T-helper 2 cell (primary cell): ENCODE measurements at places on chromosomes 11 and 22.
A peak's percentile ranks its signal among the peaks of the same experiment; 100 is the strongest.

DNA sequence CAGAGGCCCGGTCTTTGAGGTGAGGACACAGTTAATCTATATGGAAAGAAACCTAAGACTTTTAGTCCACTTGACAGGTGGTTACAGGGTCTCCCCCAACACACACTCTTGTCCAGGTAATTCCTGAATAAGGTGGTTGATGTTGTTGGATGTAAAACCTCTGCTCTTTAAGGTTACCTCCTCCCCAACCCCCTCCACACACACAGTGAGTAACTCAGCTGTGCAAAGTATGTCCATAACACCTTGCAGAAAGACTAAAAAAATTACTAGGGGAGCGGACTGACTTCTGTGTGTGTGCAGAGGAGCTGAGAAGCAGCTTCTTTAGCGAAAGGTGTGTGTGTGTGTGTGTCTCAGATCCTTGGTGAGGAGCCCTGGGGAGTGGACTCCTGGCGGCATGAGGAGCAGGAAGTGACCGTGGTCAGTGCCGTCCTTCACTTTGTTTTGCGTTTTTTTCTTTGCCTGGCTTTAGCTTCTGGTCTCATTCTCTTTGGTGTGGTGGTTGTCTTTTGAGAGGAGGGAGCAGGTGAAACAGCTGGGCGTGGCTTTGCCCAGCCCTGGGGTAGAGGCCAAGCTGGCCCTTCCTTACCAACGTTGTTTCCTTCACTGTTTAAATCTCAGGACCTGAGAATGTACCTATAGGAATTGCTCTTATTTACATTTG is 1.7 kb downstream of the ZBED4 start:
- no peak for DNase-seq

DNA sequence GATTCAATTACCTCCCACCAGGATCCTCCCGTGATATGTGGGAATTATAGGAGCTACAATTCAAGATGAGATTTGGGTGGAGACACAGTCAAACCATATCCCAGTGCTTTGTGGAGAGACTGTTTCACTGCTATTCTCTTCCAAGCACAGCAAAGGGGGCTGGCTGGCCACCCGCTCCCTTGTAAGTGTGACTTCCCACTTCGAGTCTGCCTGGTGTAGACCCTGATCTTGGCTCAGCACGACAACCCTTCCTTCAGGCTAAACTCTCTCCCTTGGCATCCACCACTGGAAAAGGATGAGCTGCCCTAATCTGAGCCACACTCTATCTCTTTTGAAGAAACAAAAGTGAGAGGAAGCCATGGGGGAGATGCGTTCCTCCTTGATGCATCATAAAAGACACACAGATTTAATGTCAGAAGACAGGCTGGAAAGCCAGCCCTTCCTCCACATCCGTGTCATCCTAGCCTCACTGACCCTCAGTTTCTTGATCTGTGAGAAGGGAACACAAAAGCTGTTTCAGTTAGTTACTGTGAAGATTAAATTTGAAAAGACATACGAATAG is 64.7 kb upstream of the CDON start:
- DNase-seq: no peak

- DNase-seq: no peak
Measured at GRCh38 chr11:44713022-44713421, 13.7 kb upstream of the TSPAN18 start.

- no peak for DNase-seq
Measured at GRCh38 chr22:20147237-20147988, 3.4 kb downstream of the CCDC188 start.

DNA sequence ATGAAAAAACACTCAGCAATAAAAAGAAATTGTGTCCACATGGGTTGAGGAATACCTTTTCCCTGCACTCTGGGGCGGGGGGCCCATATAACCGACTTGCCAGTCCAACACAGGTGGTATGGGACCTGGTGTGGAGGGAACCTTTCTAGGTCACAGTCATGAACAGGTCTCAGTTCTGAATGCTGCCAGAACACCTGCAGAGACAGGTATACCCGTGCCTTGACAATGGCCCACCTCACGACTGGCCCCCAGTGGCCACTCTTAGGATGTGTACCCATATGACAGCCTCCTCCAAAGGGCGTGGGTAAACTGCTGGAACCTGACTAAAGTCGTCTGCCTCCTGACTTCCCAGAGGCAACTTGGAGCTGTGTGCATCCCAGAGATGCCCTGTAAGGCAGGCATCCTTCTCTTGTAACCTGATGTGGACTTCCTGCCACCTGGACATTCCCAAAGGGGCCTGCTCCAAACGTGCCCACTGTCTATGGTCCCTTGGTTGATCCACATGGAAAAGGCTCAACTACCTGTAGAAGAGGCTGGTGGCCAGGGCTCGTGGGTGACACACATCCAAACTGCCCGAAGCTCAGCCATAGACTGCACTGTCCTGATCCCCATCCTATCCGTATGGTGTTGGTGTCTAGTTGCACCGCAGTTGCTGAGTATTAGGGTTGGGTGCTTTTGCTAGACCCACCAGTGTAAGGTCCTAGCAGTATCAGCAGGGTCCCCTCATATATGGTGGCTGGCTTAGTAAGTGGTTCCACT is 859.3 kb downstream of the BRD1 start:
- DNase-seq: no peak

- peak; percentile 16 for DNase-seq
Measured at GRCh38 chr22:44729391-44730021, 22.9 kb upstream of the ARHGAP8 start.

- DNase-seq: no peak
Measured at GRCh38 chr11:19435306-19435989, 194.7 kb upstream of the E2F8 start.

- no peak for DNase-seq
Measured at GRCh38 chr11:19701421-19701820, 11.2 kb upstream of the NAV2 start.

DNA sequence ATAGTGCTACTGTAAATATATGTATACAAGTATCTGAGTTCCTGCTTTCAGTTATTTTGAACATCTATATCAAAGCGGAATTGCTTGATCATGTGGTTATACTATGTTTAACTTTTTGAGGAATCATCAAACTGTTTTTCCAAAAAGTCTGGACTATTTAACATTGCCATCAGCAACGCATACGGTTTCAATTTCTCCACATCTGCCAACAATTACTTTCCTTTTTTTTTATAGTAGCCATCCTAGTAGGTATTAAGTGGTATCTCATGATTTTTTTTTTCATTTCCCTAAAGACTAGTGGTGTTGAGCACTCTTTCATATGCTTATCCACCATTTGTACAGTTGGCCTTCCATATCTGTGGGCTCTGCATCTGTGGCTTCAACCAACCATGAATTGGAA is 1.3 kb upstream of the UBE4A start:
- no peak for DNase-seq

- no peak for DNase-seq
Measured at GRCh38 chr11:133840479-133840941, 4.8 kb downstream of the SPATA19 start.

DNA sequence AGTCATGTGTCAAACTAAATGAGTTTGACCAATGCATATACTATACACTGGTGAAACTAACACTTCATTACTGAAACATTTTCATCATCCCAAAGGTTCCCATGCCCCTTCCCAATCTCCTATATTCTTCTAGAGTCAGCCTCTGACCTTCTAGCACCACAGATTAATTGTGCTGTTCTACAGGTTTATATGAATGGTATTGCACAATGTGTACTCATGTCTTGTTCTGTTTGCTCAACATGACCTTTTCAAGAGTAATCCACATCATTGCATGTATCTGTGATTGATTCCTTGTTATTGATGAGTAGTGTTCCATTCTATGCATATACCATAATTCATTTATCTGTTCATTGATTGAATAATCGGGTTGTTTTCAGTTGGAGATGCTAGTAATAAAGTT is 7.5 kb upstream of the OR8G1 start:
- DNase-seq: no peak

DNA sequence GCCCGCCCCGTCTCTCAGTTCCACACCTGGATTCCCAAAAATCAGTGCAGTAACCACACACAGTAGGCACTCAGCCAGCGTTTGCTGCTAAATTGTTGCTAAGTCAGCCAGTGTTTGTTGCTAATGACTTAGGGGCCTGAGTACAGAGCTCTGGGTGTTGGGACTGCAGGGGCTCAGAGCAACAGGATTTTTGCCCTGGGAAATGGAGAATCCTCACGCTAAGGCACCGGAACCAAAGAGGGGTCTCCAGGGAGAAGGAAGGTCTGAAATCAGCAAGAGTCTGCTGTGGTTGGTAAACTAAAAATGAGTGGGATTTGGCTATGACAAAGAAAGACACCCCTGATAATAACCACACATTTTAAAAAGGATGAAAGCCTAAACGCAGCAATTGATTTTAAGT is 22.7 kb upstream of the ALX4 start:
- DNase-seq: no peak

DNA sequence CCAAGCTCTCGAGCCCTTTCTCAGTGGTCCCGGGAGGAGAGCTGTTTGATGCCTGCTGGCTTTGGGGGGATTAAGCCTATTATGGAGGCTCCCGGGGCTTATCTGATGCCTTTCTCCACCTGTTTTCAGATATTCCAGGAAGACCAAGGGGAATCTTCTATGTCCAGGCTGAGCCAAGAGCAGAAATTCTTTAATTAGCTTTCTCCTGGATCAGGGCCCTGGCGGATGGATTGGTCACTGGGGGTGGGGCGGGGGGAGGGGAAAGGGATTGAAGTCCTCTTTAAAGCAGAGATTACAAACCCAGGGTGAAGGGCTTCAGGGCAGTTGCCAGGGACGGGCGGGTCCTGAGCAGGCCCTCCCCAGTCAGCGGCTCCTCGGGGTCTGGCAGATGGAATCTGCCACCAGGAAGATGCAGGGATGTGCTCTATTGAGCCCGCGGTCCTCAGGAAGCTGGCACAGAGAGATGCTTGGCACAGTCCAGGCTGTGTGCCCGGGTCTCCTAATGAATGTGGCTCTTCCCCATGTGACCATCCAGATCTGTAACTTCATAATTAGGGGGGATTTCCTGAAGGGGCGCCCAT is 33.6 kb downstream of the MACROD1 start:
- no peak for DNase-seq

DNA sequence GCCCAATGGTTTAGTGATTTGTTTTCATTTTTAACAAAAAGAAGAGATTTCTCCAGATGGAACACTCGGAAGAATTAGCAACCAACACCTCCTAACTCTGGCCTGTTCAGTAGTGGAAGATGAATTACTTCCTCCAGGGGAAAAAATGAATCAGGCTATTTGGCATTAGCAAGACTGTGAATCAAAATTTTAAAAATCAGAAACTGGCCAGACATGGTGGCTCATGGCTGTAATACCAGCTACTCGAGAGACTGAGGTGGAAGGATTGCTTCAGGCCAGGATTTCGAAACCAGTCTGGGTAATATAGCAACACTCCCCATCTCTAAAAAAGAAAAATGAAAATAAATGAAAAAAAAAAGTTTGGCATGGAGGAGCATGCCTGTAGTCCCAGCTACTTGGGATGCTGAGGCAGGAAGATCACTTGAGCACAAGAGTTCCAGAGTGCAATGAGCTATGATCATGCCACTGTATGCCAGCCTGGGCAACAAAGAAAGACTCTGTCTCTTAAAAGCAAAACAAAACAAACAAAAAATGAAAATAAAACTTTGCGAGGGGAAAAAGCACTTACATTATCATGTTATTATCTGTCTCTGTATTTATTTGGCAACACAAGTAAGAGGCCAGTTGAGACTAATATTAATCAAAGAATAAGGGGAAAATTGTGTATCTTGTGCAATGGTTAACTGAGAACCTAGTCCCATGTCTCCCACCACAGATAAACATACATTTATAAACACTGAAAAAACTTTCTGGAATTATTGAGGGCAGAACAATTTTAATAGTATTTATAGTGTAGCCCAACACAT is 796.3 kb upstream of the ANO3 start:
- no peak for DNase-seq

DNA sequence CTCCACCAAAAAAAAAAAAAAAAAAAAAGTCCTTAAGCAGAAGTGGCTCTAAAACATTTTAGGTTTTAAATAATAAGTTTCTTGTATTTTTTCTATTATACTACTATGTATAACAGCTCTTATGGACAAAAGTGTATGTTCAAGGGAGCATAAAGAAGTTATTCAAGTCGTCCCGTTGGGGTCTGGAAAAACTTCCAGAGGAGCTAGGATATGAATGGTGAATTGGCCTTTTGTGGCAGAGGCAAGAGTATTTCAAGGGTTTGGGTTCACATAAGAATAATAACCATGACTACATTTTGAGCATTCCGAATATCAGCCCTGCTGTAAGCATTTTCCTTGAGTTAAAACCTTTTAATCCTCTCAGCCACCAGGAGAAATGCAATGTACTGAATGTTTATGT is 50.6 kb upstream of the ARHGAP42 start:
- DNase-seq: no peak

- DNase-seq: no peak
Measured at GRCh38 chr11:124875401-124875800, 10.2 kb downstream of the ROBO3 start.

- DNase-seq: peak; percentile 14
Measured at GRCh38 chr22:43090130-43090789, 1.1 kb upstream of the TTLL1 start.

DNA sequence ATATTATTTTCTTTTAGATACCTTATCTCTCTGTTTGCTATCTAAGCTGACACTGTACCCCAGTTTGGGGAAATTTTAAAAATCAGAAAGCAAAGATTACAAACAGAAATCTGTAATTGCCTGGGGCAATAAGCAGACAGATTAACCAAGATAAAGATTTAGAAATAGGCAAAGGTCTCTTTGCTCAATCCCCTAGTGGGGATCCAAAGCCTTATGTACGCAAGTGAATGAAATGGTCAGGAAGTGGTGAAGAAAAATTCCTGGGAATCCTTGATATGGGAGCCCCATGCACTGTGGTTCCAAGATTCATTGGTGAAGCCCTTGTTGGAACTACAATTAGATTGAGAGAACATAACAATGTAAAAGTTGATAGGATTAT is 139.5 kb upstream of the GUCY1A2 start:
- no peak for DNase-seq

- peak; percentile 93 for DNase-seq
Measured at GRCh38 chr22:17303840-17304779, 65.2 kb upstream of the CECR2 start.

GRCh38 chr11:44003736-44004451 is 43.9 kb upstream of the ACCSL start:
- no peak for DNase-seq

DNA sequence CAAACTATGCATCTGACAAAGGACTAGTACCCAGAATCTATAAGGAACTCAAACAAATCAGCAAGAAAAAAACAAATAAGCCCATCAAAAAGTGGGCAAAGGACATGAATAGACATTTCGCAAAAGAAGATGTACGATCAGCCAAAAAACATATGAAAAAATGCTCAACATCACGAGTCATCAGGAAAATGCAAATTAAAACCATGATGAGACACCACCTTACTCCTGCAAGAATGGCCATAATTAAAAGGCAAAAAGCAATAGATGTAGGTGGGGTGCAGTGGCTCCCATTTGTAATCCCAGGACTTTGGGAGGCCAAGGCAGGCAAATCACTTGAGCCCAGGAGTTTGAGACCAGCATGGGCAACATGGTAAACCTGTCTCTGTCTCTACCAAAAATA is 10.4 kb upstream of the OR10V1 start:
- no peak for DNase-seq
